ENCODE measurements at places on chromosomes 16 and 17.

- no peak for DNase-seq
Measured at GRCh38 chr16:1794221-1794871, 841 bp upstream of the IGFALS start.

GRCh38 chr16:30474074-30474452, 1.5 kb downstream of the ITGAL start:
- no peak for DNase-seq

GRCh38 chr17:42287977-42288802, at the start of gene STAT5A:
Gene STAT5A, plus strand, starts transcription at chr17:42288498. Its CDS starts 914 bp downstream, at chr17:42289412.
- DNase-seq, result peak; percentile 45

- no peak for DNase-seq
Measured at GRCh38 chr17:29565643-29566472, 979 bp downstream of the ABHD15 start.

DNA sequence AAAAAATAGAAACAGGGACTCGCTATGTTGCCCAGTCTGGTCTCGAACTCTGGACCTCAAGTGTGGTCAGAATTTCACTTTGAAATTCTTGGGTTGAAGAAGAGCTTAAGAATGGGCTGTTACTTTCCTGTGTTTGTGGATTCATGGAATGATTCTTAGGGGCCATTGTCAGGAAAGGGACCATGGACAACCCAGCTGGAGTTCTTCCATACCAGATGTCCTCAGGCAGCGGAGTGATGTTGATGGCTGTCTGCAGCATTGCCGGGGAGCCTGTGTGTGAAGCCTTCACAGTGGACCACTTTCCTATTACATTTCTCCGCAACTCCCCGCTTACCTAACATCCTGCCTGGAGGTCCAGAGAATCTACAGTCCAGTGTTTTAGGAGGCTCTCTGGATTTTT, 145.9 kb downstream of the CLEC16A start:
- no peak for DNase-seq

DNA sequence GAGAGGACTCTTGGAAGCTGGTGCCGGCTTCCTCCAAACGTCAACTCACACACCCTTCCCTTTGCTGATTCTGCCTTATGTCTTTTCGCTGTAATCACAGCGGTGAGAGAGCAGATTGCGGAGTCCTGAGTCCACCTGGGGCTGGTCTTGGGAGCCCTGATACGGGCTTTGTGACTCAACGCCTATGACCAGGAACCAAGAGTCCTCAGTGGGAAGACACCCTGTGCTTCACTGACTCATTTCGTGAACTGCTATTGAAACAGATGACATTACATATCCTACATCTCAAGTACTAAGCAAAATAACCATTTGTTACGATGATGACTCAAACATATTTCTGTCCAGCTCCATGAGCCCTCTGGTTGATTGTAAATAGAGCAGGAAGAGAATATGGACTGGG, 90.7 kb upstream of the CREBBP start:
- peak; percentile 66 for DNase-seq

DNA sequence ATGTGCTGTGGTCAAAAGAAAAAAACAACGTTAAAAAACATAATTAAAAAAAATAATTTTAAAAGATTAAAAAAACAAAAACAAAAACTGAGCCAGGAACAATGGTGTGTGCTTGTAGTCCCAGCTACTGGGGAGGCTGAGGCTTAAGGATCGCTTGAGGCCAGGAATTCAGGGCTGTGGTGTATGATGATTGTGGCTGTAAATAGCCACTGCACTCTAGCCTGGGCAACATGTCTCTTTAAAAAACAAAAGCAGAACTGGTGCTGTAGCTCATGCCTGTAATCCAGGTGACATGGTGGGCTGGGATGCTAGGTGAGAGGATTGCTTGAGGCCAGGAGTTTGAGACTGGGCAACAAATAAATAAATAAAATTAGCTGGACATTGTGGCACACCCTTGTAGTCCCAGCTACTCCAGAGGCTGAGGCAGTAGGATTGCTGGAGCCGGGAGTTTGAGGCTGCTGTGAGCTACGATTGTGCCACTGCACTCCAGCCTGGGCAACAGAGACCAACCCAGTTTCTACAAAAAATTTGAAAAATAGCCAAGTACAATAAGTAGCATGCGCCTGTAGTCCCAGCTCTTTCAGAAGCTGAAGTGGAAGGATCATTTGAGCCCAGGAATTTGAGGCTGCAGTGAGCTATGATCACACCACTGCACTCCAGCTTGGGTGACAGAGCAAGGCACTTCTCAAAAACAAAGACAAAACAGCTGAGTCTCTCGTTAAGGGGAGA, 43.6 kb downstream of the NFATC3 start:
- DNase-seq, result no peak

GRCh38 chr16:4372578-4373355, 1.1 kb downstream of the VASN start:
- DNase-seq, result no peak
